ENCODE measurements at places on chromosomes 13 and 19. TPM values are rescaled to one million over a fixed set of nuclear protein-coding genes. Genes with fewer than 3 reads are reported as not detected.
A peak's percentile ranks its signal among the peaks of the same experiment; 100 is the strongest.

The MYDGF gene
- 37.1 TPM for total RNA-seq

The IFNL2 gene
- not detected for total RNA-seq

The KASH5 gene
- not detected for total RNA-seq

The ZNF234 gene
- total RNA-seq, result 9.6 TPM

The NXNL1 gene
- 0.59 TPM for total RNA-seq

The NANOS2 gene
- total RNA-seq, result not detected

The GTPBP3 gene
- total RNA-seq, result 9.8 TPM

- DNase-seq, result peak; percentile 96
Measured at GRCh38 chr19:35124098-35125060, 8.8 kb downstream of the FXYD3 start.

GRCh38 chr19:46544651-46545050 is 49.0 kb upstream of the PNMA8B start:
- DNase-seq, result no peak

GRCh38 chr13:73351730-73352129 is 292.9 kb downstream of the KLF5 start:
- DNase-seq, result no peak

- peak; percentile 6 for DNase-seq
Measured at GRCh38 chr19:29630655-29631054, 24.6 kb downstream of the POP4 start.

All from cardiac septum (tissue), 1 donor.